CD14-positive monocyte (primary cell): ENCODE measurements at places on chromosomes 16 and 17.

- DNase-seq, result no peak
These were observed at the start of gene CTRB1 for GRCh38 chr16:75218256-75219076. TSS of gene CTRB1 (plus strand) at chr16:75218988. CDS start at chr16:75219008, 20 bp downstream.

DNA sequence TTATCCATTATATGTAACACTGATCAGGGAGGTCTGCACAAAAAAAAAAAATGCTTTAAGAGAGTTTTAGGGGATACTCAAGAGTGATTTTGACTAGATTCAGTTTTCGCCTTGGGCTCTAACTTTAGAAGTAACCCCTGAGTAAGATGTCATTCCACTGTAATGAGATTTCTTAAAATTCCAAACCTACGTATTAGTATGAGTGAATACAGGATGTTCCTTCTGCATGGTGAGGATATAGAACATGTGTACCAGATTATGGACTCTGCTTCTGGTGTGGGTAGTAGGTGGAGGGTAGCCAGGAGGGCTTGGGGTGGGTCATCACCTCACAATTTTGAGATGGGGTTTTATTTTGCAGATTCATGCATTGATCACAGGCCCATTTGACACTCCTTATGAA, 4.3 kb downstream of the UBE2Z start:
- DNase-seq, result no peak

DNA sequence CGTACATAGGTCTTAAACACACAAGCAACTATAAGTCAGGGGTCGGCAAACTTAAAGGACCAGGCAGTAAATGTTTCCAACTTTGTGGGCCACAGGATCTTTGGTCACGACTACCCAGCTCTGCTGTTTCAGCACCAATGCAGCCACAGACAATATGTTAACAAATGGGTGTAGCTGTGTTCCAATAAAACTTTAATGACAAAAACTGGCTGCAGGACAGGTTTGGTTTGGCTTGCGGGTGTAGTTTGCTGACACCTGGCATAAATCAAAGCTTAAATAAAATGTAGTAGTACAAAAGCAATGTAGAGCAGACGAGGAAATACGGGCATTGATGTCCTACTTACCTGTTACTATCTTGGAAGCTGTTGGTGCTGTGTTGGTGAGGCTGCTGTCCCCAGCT, 84.7 kb downstream of the SLC5A11 start:
- DNase-seq, result no peak

GRCh38 chr16:87576171-87576570, 26.1 kb upstream of the JPH3 start:
- no peak for DNase-seq

- peak; percentile 81 for DNase-seq
These were observed 23.6 kb downstream of the RAB11FIP4 start for GRCh38 chr17:31415004-31415454.

- DNase-seq, result peak; percentile 77
These were observed 12.6 kb upstream of the ATP6V0C start for GRCh38 chr16:2500918-2501750.

DNA sequence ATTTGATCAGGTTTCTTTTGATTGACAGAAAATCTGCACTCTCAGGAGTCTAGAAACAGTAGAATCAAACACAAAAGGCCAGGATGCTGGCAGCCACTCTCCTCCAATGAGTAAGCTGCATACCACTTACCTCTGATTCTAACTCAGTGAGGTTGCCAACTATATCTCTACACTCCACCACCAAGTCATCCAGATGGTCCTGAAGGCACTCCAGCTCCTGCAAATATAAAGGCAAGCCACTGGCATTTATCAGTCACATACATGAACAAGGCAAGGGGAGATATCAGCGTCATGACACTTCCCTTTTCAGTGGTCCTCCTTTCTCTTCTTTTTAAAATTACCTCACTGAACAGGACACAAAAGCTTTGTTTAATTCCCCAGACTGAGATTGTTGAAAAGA, 53.1 kb upstream of the CLEC18B start:
- no peak for DNase-seq

DNA sequence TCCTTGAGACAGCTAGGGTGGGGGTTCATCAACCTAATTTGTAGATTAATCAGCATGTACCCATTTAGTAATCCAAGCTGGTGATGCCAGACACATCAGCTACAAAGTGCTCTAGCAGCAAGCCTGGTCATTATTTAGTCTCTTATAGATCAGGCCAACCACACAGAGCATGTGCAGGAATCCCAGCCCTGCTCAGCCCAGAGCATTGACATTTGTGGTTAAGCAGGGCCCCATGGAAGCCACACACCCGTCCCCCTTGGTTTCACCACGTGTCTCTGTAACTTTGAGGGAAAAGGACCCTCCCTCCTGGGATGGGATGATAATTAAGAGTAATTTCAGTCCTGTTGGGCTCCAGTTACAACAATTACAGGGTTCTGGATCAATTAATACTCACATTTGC, 268.8 kb upstream of the RPL38 start:
- no peak for DNase-seq
